Ascending aorta (tissue), 2 donors: ENCODE measurements at places on chromosomes 3 and 15.

- DNase-seq: no peak
- no peaks in the 10 kb centered on the region for H3K27me3 ChIP-seq
- H3K36me3 ChIP-seq: no peaks in the 10 kb centered on the region
- H3K4me1 ChIP-seq: no peaks in the 10 kb centered on the region
- no peak overlapping the region for H3K27ac ChIP-seq
Measured at GRCh38 chr3:65833761-65834505, 204.8 kb downstream of the MAGI1 start.

GRCh38 chr3:95705786-95706418, 1108.5 kb upstream of the EPHA6 start:
- no peak overlapping the region for H3K4me3 ChIP-seq
- no peak overlapping the region for H3K27ac ChIP-seq
- no peak for DNase-seq
- H3K27me3 ChIP-seq: no peaks in the 10 kb centered on the region

DNA sequence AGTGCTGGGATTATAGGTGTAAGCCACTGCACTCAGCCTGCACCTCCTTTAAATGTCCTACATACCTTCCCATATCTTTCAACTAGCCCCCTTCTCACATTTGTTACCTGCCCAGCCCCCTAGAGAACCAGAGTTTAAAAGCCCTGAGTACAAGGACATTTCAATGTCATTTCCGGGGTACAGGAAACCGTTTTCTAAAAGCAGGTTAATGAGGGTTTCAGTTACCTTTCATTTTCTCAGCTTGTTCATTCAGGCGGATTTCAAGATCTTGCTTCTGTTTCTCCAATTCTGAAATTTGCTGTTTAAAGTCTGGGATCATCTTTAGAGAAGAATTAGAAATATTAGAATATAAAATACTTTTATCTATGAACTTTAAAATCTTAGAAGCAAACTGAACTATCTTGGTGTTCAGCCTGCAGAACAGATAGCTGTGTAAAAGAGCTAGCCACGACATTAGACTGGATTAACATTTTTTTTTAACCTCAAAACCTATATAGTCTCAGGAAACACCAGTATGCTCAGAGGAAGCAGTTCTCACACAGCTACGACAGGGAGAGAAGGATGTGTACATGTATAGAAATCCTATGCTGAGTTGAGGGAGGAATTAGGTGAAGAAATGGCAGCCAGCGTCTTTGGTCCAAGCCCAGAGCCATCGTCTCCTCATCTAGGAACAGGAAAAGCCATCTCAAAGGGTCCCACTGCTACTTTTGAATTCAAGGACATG, 29.9 kb upstream of the GNB5 start:
- no peak overlapping the region for H3K4me3 ChIP-seq
- no peaks in the 10 kb centered on the region for H3K27me3 ChIP-seq
- no peak for DNase-seq
- H3K27ac ChIP-seq: no peak overlapping the region

DNA sequence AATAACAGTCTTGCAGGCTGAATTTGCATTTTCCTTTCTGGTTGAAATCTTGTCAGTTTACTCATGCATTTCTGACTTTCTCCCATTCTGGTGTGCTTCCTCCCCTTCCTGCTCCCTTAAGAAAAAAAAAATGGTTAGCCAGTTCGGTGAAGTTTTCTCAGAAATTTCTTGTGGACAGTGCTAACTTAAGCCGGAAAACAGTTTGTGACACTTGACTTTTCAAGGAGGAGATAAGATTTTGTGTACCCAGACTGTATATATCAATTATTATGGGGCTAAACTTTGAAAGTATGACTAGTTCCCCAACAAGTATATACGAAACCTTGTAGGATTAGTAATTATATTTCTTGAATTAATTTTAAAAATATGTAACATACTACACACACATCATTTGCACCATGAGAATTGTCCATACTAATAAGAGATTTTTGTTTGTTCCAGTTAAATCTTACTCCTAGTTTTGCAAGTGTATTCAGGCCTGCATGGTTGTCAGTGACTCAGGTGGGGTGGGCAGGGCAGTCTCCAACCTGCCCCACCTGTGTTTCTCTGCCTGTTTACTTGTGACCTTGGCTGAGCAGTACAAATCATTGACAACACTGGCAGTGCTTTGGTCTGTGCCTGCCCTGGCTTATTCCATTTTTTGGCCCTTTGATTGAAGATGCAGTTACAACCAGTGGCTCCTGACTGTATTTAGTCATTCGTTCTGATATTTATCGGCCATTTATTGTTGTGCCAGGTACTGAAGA, 19.1 kb downstream of the UBE2E1 start:
- H3K4me1 ChIP-seq: peaks cover 5% of the 10 kb centered on the region
- no peaks in the 10 kb centered on the region for H3K27me3 ChIP-seq
- no peak overlapping the region for H3K4me3 ChIP-seq
- H3K36me3 ChIP-seq: no peaks in the 10 kb centered on the region

- H3K27me3 ChIP-seq: no peaks in the 10 kb centered on the region
- no peaks in the 10 kb centered on the region for H3K36me3 ChIP-seq
- DNase-seq: no peak
- H3K4me1 ChIP-seq: no peaks in the 10 kb centered on the region
Measured at GRCh38 chr15:38102972-38103371, 149.7 kb upstream of the SPRED1 start.

- H3K4me1 ChIP-seq: no peaks in the 10 kb centered on the region
- H3K36me3 ChIP-seq: no peaks in the 10 kb centered on the region
- no peak for DNase-seq
- H3K27ac ChIP-seq: no peak overlapping the region
Measured at GRCh38 chr15:50876260-50876988, 32.1 kb upstream of the AP4E1 start.

GRCh38 chr15:63072023-63072650, 29.6 kb downstream of the TPM1 start:
- H3K4me3 ChIP-seq: no peak overlapping the region
- H3K27ac ChIP-seq: no peak overlapping the region
- H3K4me1 ChIP-seq: no peaks in the 10 kb centered on the region
- peaks cover 41% of the 10 kb centered on the region for H3K36me3 ChIP-seq
- H3K27me3 ChIP-seq: no peaks in the 10 kb centered on the region

- H3K27ac ChIP-seq: no peak overlapping the region
- H3K4me3 ChIP-seq: peak overlapping the region; percentile 41
- H3K27me3 ChIP-seq: no peaks in the 10 kb centered on the region
Measured at GRCh38 chr3:13655061-13655913, 106.4 kb downstream of the FBLN2 start.

- no peak overlapping the region for H3K4me3 ChIP-seq
- DNase-seq: no peak
- no peaks in the 10 kb centered on the region for H3K36me3 ChIP-seq
- H3K27ac ChIP-seq: peak overlapping the region; percentile 77
- no peaks in the 10 kb centered on the region for H3K4me1 ChIP-seq
Measured at GRCh38 chr15:71114066-71114680, 1.1 kb upstream of the THSD4 start.

DNA sequence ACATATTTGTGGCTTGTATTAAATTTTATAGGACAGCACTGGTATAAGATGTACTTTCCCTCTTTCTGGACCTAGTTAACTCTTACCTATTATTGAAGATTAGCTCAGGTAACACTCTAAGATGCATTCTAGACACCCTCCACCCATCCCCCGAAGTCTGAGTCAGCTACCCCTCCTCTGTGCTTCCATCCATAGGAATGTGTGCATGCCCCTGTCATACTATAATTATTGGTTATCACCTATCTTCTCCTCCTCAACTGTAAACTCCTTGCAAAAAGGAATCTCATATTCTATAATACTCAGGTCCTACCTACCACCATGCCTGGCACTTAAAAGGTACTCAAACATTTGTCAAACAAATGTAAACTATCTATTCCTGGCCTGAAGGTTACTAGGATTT, 3.0 kb downstream of the PEAK1 start:
- H3K4me3 ChIP-seq: no peak overlapping the region
- H3K36me3 ChIP-seq: no peaks in the 10 kb centered on the region
- H3K27ac ChIP-seq: no peak overlapping the region

GRCh38 chr3:188978421-188979171, 193.2 kb upstream of the TPRG1 start:
- no peaks in the 10 kb centered on the region for H3K27me3 ChIP-seq
- no peaks in the 10 kb centered on the region for H3K36me3 ChIP-seq
- peaks cover 9% of the 10 kb centered on the region for H3K4me1 ChIP-seq
- H3K27ac ChIP-seq: no peak overlapping the region
- no peak for DNase-seq

DNA sequence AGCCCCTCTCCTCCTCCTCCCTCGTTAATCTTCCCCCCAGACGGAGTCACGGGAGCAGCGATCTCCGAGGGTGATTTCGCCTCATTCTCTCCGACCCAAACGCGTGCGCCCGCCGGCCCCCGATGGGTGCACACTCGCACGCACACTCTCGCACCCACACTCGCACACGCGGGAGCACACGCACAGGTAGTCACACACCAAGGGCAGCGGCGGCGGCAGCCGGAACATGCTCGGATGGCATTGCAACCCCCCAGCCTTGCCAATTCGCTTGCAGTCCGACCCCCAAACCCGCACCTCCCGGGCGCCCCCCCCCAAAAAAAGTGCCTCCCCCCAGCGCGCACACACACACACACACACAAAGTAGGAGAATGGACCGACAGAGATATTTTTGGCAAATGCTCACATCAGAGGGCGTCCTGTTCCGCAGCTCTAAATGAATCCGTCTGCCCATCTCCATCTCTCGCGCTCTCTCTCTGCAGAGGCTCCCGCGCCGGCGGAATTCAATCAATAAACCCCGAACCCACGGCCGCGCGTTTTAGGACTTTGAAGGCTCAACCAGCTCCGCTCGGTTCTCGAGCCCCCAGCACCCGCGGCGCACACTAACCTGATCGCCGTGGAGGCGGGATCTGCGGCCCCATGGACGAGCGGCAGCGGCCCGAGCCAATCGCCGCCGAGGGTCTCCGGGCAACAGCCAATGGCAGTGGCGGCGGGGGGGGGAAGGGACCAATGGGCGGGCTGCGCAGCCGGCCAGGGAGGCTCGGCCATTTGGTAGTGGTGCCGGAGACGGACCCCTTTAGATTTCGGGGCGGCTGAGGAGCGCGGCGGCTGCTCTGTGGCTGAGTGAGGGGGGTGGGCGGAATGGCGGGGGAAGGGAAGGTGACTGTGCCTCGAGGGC, at the start of gene ANP32A:
ANP32A (minus strand) TSS at position 601 of the 895 bp plus-strand sequence; CDS start at position 457, 144 bp downstream.
- no peaks in the 10 kb centered on the region for H3K36me3 ChIP-seq
- H3K27me3 ChIP-seq: no peaks in the 10 kb centered on the region
- H3K4me1 ChIP-seq: peaks cover 10% of the 10 kb centered on the region

GRCh38 chr3:21449738-21450137, 301.3 kb downstream of the ZNF385D start:
- no peaks in the 10 kb centered on the region for H3K27me3 ChIP-seq
- no peak overlapping the region for H3K4me3 ChIP-seq
- no peak for DNase-seq
- peak overlapping the region; percentile 15 for H3K27ac ChIP-seq

GRCh38 chr15:40746916-40747418, 8.1 kb downstream of the RMDN3 start:
- H3K36me3 ChIP-seq: peaks cover 73% of the 10 kb centered on the region
- no peaks in the 10 kb centered on the region for H3K27me3 ChIP-seq
- H3K27ac ChIP-seq: no peak overlapping the region
- no peak for DNase-seq
- no peak overlapping the region for H3K4me3 ChIP-seq

DNA sequence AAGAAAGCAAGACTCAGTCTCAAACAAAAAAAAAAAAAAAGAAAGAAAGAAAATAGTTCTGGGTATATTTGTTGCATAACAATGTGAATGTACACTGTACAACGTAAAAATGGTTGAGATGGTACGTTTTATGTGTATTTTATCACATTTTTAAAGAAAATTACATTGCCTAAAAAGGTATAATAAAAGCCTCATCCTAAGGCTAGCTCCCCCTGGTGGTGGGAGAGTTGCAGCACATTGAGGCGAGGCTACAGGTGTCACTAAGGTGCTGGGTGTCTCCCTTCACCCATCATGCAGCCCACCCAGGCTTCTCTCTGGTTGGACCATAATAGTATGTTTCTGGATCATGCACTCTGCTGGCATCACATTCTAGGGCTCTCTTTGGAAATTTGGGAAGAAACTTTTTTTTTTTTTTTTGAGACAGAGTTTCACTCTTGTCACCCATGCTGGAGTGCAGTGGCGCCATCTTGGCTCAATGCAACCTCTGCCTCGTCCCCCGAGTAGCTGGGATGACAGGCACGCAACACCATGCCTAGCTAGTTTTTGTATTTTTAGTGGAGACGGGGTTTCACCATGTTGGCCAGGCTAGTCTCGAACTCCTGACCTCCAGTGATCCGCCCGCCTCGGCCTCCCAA, 12.4 kb upstream of the RAB11A start:
- no peaks in the 10 kb centered on the region for H3K27me3 ChIP-seq
- no peaks in the 10 kb centered on the region for H3K36me3 ChIP-seq
- no peak overlapping the region for H3K4me3 ChIP-seq
- H3K27ac ChIP-seq: no peak overlapping the region

GRCh38 chr3:165669967-165670366, 167.3 kb downstream of the BCHE start:
- no peak overlapping the region for H3K27ac ChIP-seq
- H3K27me3 ChIP-seq: no peaks in the 10 kb centered on the region
- no peaks in the 10 kb centered on the region for H3K4me1 ChIP-seq
- no peak overlapping the region for H3K4me3 ChIP-seq
- no peak for DNase-seq
- no peaks in the 10 kb centered on the region for H3K36me3 ChIP-seq

DNA sequence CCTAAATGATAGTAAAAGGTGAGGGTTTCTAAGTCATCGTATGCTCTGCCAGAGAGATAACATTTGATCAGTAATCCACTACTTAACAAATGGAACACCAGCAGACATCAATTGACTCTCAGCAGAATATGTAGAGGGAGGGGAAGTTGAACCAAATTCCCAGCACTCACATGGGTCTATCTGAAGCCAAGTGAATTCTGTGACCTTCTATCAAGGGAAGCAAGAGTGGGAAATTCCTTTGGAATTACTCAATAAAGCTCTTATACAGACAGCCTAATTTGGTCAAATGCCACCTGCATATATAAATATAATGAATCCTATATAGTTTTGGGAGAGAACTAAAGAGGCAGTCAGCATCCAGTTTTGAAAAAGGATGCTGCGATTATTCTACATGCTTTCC, 15.8 kb upstream of the KCNMB2 start:
- H3K4me3 ChIP-seq: no peak overlapping the region
- no peak overlapping the region for H3K27ac ChIP-seq
- H3K36me3 ChIP-seq: no peaks in the 10 kb centered on the region

GRCh38 chr3:194514626-194515025, 27.8 kb upstream of the ATP13A3 start:
- H3K36me3 ChIP-seq: no peaks in the 10 kb centered on the region
- no peaks in the 10 kb centered on the region for H3K4me1 ChIP-seq
- H3K27me3 ChIP-seq: no peaks in the 10 kb centered on the region
- no peak for DNase-seq

GRCh38 chr3:54345847-54346375, 223.6 kb downstream of the CACNA2D3 start:
- no peak overlapping the region for H3K4me3 ChIP-seq
- no peak for DNase-seq
- no peaks in the 10 kb centered on the region for H3K27me3 ChIP-seq

GRCh38 chr15:99431661-99432091, 134.1 kb upstream of the MEF2A start:
- H3K4me3 ChIP-seq: no peak overlapping the region
- no peaks in the 10 kb centered on the region for H3K27me3 ChIP-seq
- peaks cover 11% of the 10 kb centered on the region for H3K4me1 ChIP-seq

- H3K27me3 ChIP-seq: no peaks in the 10 kb centered on the region
- H3K36me3 ChIP-seq: no peaks in the 10 kb centered on the region
- no peak for DNase-seq
- H3K27ac ChIP-seq: no peak overlapping the region
- H3K4me1 ChIP-seq: no peaks in the 10 kb centered on the region
Measured at GRCh38 chr3:3447641-3448040, 268.1 kb upstream of the CRBN start.

- H3K27me3 ChIP-seq: no peaks in the 10 kb centered on the region
- no peak for DNase-seq
- no peak overlapping the region for H3K4me3 ChIP-seq
- no peaks in the 10 kb centered on the region for H3K4me1 ChIP-seq
- H3K36me3 ChIP-seq: no peaks in the 10 kb centered on the region
Measured at GRCh38 chr3:105584003-105584790, 217.5 kb downstream of the ALCAM start.
